ENCODE measurements at places on chromosomes 3 and 15. TPM values are rescaled to one million over a fixed set of nuclear protein-coding genes. Genes with fewer than 3 reads are reported as not detected.
A peak's percentile ranks its signal among the peaks of the same experiment; 100 is the strongest.

DNA sequence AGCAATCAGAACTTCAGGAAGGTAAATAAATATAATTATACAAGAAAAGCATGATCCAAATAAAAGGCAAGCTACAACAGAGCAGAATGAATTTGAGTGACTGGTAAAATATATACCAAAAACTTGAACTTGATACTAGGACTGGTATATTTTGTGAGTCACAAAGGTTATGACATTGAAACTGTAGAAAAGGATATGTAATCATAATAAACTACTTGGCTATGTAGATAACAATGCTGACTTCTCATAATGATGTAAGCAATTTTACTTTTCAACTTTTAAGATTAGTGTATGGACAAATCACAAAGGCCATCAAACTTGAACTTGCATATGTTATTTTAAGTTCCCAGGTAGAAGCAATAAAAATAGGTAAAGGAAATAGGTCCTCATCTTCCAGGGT is 384.5 kb upstream of the NECTIN3 start:
- DNase-seq: no peak
- no peaks in the 10 kb centered on the region for H3K36me3 ChIP-seq
- H3K4me3 ChIP-seq: no peak overlapping the region

GRCh38 chr3:45736707-45737106 is 47.5 kb downstream of the SACM1L start:
- DNase-seq: no peak
- no peaks in the 10 kb centered on the region for H3K27me3 ChIP-seq
- H3K4me3 ChIP-seq: no peak overlapping the region
- no peaks in the 10 kb centered on the region for H3K4me1 ChIP-seq

DNA sequence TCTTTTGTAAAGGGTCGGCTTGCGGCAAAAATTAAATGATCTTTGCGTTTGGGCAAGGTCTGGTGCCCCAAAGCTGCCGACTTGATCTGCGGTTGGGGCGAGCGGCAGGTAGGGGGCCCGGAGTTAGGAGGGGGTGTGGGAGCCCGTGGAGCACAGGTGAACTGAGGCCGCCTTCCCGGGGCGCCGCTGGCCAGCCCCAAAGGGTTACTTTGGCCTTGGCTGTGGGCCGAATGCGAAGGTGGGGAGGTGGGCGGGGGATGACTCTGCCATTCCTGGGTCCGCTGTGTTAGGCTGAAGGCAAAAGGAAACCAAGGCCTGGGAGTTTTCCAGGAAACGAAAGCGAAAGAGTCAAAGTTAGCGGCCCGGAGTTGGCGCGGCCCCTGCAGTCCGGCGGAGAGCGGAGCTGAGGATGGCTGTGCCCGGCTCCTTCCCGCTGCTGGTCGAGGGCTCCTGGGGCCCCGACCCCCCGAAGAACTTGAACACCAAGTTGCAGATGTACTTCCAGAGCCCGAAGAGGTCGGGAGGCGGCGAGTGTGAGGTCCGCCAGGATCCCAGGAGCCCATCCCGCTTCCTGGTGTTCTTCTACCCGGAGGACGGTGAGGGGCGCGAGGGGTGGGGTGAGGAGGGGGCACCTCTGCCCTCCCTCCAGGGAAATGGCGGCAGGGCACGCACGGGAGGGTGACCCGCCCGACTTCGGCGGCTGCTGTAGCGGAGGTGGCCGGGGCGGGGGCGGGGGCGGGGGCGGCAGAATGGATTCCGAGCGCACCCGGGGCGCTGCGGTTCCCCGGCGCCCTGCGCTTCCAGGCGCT is at the start of gene PARP14:
Gene PARP14, plus strand, starts transcription at position 365 of the 809 bp plus-strand sequence. Its CDS starts 45 bp downstream, at position 410.
- peak within 1 kb of the TSS; percentile 67 for H3K4me3 ChIP-seq
- H3K27me3 ChIP-seq: no peaks in the 10 kb centered on the region
- H3K4me1 ChIP-seq: no peaks in the 10 kb centered on the region
- H3K36me3 ChIP-seq: no peaks in the 10 kb centered on the region
- DNase-seq: peak; percentile 82

DNA sequence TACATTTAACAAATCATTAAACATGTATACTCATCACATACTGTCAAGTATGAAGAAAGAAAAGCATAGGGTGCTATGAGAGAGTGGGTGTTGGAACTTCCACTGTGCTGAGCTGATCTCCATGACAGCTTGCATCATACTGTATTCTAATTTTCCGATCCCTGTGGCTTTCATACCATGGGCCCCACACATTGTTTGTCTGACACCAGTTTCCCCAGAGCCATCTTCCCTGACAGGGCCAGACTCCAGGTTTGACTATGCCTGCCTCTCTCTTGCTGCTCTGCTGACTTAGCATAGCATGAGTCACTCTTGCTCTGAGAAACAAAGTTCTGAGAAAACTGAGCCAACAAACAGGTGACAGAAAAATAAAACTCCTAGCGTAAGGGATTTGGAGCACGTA is 37.0 kb upstream of the CASR start:
- no peaks in the 10 kb centered on the region for H3K27me3 ChIP-seq
- H3K4me3 ChIP-seq: no peak overlapping the region
- H3K36me3 ChIP-seq: no peaks in the 10 kb centered on the region
- no peak overlapping the region for H3K27ac ChIP-seq

- H3K27ac ChIP-seq: no peak overlapping the region
- H3K27me3 ChIP-seq: no peaks in the 10 kb centered on the region
- no peaks in the 10 kb centered on the region for H3K36me3 ChIP-seq
- no peak for DNase-seq
Observed at GRCh38 chr3:184077881-184078280, 19.0 kb upstream of the HTR3E start.

DNA sequence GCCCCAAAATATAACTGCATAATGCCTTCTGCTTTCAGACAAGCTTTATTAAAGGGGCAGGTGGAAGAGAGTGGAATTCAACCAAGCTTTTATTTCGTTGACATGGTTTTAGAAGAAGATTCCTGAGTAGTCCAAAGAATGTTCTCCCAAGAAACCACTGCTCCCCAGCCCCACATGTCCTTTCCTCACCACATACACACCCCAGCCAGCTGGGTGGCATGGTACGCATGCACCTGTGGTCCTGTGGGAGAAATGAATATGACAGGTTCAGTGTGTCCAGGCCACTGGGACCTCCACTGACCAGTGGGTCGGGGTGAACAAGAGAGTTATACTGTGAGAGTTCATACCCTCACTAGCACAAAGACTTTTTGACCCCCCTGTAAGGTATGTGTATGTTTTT is 30.2 kb downstream of the ARID3B start:
- no peaks in the 10 kb centered on the region for H3K27me3 ChIP-seq
- DNase-seq: no peak
- no peaks in the 10 kb centered on the region for H3K4me1 ChIP-seq
- H3K36me3 ChIP-seq: peaks cover 5% of the 10 kb centered on the region

DNA sequence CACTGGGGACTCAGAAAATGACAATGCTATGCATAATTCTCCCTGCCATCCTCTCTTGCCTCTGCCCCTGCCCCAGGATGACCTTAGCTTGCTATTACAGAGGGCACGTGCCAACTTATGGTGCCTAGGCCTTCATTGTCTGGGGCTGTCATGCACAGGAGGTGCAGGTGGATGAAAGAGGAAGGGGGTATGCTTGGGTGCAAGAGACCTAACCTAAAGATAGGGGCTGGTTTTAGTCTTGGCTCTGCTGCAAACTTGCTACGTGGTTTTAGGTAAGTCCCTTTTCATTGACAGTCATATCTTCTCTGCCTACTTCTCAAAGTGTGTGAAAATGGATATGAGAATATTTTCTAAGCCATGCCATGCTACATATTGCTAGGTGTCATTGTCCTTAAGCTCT is 161.3 kb downstream of the EPHB1 start:
- DNase-seq: no peak
- no peaks in the 10 kb centered on the region for H3K36me3 ChIP-seq
- H3K27ac ChIP-seq: no peak overlapping the region
- H3K4me3 ChIP-seq: no peak overlapping the region

GRCh38 chr3:61719278-61719977 is 158.1 kb downstream of the PTPRG start:
- H3K4me1 ChIP-seq: peaks cover 3% of the 10 kb centered on the region
- H3K27me3 ChIP-seq: no peaks in the 10 kb centered on the region
- no peak for DNase-seq
- H3K27ac ChIP-seq: no peak overlapping the region
- H3K4me3 ChIP-seq: no peak overlapping the region

DNA sequence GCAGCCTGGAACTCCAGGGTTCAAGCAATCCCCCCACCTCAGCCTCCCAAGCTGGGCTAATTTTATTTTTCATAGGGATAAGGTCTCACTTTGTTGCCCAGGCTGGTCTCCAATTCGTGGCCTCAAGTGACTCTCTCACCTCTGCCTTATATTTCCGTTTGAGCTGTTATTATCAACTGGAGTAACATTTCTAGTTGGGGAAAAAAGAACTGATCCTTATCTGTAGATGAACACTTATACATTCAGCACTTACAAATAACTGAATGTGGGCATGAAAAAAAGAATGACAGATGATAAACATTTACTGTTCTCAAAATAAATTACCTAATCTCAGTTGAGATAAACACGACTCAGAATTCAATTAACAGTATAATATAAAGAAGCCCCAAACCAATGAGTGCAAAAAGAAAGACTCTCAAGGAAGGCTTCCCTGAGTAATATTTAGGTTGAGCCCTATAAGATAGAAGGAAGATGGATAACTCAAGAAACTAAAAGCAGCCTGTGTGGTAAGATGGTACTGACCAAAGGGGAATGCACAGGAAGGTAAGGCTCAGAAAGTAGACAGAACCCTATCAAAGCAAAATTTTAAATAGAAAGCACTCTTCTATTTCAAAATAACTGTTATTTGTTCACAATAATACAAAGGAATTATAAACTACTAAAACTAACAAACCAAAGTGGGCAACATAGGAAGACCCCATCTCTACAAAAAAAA is 11.8 kb downstream of the UBE3A start:
- no peaks in the 10 kb centered on the region for H3K4me1 ChIP-seq
- H3K36me3 ChIP-seq: no peaks in the 10 kb centered on the region
- H3K27ac ChIP-seq: no peak overlapping the region

GRCh38 chr15:98937413-98938104 is 70.0 kb downstream of the PGPEP1L start:
- H3K4me3 ChIP-seq: no peak overlapping the region
- H3K4me1 ChIP-seq: no peaks in the 10 kb centered on the region
- H3K27me3 ChIP-seq: no peaks in the 10 kb centered on the region
- H3K27ac ChIP-seq: no peak overlapping the region

GRCh38 chr3:14602804-14603644 is 48.5 kb upstream of the CCDC174 start:
- no peaks in the 10 kb centered on the region for H3K36me3 ChIP-seq
- DNase-seq: no peak
- H3K4me3 ChIP-seq: no peak overlapping the region
- no peaks in the 10 kb centered on the region for H3K27me3 ChIP-seq
- H3K27ac ChIP-seq: no peak overlapping the region
- H3K4me1 ChIP-seq: peaks cover 2% of the 10 kb centered on the region

- DNase-seq: no peak
- H3K27ac ChIP-seq: no peak overlapping the region
- no peaks in the 10 kb centered on the region for H3K36me3 ChIP-seq
- no peaks in the 10 kb centered on the region for H3K4me1 ChIP-seq
- no peaks in the 10 kb centered on the region for H3K27me3 ChIP-seq
Observed at GRCh38 chr3:71825551-71826283, 40.8 kb upstream of the PROK2 start.

GRCh38 chr3:133851931-133852330 is 43.8 kb downstream of the RAB6B start:
- no peak overlapping the region for H3K27ac ChIP-seq
- no peaks in the 10 kb centered on the region for H3K4me1 ChIP-seq
- H3K36me3 ChIP-seq: no peaks in the 10 kb centered on the region
- no peaks in the 10 kb centered on the region for H3K27me3 ChIP-seq

GRCh38 chr3:18044971-18045880 is 302.8 kb upstream of the TBC1D5 start:
- no peak overlapping the region for H3K4me3 ChIP-seq
- H3K4me1 ChIP-seq: no peaks in the 10 kb centered on the region
- DNase-seq: no peak
- no peak overlapping the region for H3K27ac ChIP-seq

DNA sequence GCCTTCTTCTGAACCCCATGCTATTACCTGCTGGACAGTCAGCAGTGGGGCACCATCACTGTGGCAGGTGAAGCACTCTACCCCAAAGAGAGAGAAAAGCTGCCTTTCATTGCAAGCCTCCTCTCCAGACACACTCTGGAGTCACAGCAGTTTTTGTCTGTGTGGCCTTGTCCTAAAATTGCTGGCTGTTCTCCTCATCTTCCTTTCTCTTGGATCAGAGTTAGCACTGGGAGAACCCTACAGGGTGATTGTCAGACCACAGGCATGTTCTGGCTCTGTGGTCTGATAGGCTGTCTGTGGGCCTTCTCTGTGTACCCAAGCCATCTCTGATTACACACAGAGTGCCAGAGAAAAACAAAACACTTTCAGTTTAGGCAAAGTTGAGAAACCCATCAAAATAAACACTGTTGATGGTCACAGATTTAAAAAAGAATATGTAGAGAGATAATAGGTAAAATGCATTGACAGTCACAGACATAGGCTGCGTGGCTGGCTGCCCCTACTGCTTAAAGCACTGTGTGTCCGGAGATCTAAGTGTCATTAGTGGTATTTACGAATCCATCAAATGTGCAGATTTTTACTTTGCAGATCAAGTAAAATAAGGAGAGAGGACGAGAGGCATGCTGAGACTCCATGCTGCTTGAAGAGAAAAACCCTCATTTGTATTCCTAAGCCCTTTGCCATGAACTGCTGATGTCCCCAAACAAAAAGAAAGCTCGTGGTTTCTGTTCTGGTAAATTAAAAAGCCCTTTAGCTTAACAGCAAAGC is 689.9 kb downstream of the TUSC7 start:
- H3K27me3 ChIP-seq: no peaks in the 10 kb centered on the region
- no peaks in the 10 kb centered on the region for H3K36me3 ChIP-seq
- H3K4me1 ChIP-seq: no peaks in the 10 kb centered on the region
- no peak for DNase-seq
- H3K4me3 ChIP-seq: no peak overlapping the region

- no peaks in the 10 kb centered on the region for H3K27me3 ChIP-seq
- peak overlapping the region; percentile 53 for H3K27ac ChIP-seq
- H3K4me1 ChIP-seq: no peaks in the 10 kb centered on the region
- H3K4me3 ChIP-seq: no peak overlapping the region
Observed at GRCh38 chr3:152197937-152198336, 70.8 kb upstream of the MBNL1 start.

DNA sequence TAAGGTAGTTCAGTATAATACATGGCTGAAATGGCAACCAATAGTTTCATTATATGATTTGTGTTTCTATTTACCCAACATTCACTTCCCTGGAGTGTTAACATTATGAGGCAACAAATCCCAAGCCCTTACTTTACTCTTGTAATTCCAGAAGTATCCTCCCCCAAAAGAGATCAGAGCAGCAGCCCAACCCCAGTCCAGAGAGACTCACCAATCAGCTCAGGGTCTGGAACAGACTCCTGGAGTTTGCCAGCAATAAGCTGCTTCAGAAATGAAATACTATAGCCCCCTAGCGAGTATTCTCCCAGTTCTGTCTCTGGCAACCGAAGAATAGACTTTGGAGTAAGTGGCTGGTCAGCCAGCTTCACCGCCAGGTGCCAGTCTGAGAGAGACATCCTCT is 2.5 kb downstream of the UBL7 start:
- no peaks in the 10 kb centered on the region for H3K27me3 ChIP-seq
- no peak overlapping the region for H3K4me3 ChIP-seq
- no peak for DNase-seq
- peaks cover 10% of the 10 kb centered on the region for H3K4me1 ChIP-seq
- H3K27ac ChIP-seq: no peak overlapping the region

Gene PRSS50
- total RNA-seq: 0.35 TPM

Gene CX3CR1
- 4.4 TPM for total RNA-seq

Gene CSPG5
- 0.16 TPM for total RNA-seq

Gene ARPC4
- 164 TPM for total RNA-seq

Gene TOMM70
- 42.7 TPM for total RNA-seq

Gene RPL39L
- 5.7 TPM for total RNA-seq

Gene AMT
- 15.2 TPM for total RNA-seq

Gene SLC2A2
- 12.6 TPM for total RNA-seq

Gene ZNF501
- 4.2 TPM for total RNA-seq

Gene GABRA5
- total RNA-seq: not detected

Gene NTRK3
- 25.5 TPM for total RNA-seq

Gene CACNA1D
- 35.7 TPM for total RNA-seq

Gene KLHL40
- total RNA-seq: not detected

Gene PARP14
- total RNA-seq: 64.0 TPM

All from kidney (tissue), 22 donors.